ENCODE measurements at places on chromosomes 7 and 10.
A peak's percentile ranks its signal among the peaks of the same experiment; 100 is the strongest.

- no peak for DNase-seq
Observed at GRCh38 chr7:106538638-106539037, 122.3 kb downstream of the CCDC71L start.

DNA sequence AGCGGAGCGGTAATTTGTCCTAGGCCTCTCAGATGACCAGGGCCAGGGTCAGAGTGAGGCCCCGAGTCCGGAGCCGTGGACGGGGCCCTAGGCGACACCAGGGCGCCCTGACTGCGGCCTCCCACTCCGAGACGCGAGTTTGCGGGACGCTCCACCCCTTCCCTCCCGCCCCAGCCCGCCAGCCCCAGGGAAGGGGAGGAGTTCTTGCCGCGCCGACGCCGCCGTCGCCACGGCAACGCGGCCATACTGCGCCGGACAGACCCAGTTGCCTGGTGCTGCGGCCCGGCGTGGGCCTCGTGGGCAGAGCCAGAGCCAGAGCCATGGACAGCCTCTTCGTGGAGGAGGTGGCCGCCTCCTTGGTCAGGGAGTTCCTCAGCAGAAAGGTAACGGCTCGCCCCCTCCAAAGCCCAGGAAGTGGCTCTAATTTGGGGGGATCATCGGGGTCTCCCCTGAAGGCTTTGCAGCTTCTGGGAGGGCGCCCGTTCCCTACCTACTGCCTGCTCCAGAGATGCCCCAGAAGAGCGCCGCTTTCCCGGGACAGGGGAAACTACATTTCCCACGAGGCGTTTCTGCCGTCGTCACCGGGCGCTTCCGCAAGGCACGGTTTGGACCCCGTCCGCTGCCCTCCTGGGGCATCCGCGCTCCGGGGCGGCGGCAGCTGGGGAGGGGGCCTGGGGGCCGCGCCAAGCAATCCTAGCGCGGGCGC, at the start of gene MINDY4:
Gene MINDY4 (plus strand): TSS at position 244 of the 706 bp plus-strand sequence. CDS start 77 bp downstream, at position 321.
- peak; percentile 54 for DNase-seq

DNA sequence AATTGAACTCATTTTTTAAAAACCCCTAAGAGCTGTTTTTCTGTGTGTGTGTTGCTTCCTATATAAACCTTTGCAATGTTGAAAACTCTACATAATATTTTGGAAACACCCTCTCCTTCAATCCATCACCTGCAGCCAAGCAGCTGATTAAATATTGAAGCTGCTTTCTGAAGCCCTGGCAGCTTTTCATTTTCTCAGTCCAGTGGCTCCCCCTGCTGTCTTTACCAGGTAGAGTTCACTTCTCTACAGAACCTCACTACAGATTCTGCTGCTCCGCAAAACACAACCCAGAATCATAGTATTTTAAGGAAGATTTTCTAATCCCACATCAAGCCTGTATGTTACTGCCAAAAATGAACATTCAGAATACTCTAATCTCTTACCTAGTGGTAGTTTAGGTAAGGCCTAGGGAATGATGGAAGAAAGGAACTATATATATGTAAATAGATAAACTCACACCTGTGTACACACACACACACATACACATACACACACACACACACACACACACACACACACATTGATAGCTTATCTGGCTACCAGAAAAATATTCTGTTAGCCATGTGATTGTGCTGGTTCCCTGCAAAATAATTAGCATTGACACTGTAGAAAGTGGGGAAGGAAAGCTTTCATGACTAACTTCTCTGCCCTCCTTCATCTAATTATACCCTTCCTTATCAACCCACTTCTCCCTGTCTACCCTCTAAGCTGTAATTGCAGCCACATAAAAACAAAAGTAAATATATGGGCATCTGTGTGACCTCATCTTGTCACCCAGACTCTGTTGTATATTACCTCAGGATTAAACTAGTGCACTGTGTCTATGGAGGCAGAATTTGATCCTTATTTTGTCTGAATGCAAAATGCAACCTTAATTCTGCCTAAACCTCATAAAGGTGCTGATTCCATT, 229.5 kb upstream of the FZD1 start:
- DNase-seq, result peak; percentile 41

DNA sequence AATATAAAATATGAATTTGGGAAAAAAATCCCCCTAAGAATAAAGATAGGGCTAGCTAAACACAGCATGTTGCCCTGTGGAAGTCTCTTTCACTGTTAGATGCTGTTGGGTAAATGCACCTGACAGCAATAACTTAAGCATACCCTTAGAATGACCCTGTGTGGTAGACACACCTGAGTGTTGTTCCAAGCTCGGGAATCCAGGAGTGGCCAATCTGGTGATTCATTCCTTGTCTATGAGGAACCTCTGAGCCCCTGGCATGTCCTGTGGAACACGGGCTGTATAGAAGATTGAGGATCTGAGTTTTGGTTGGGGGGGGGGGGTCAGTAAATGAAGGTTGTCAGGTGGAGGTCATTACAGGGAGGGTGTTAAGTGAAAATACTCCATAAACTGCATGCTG, 730.0 kb upstream of the IGFBP3 start:
- DNase-seq, result no peak

GRCh38 chr10:1152386-1153250, 96.4 kb downstream of the WDR37 start:
- no peak for DNase-seq

GRCh38 chr7:76262683-76263402, 39.6 kb upstream of the HSPB1 start:
- peak; percentile 17 for DNase-seq

- DNase-seq, result no peak
Observed at GRCh38 chr10:98332623-98333269, 64.8 kb upstream of the LOXL4 start.

DNA sequence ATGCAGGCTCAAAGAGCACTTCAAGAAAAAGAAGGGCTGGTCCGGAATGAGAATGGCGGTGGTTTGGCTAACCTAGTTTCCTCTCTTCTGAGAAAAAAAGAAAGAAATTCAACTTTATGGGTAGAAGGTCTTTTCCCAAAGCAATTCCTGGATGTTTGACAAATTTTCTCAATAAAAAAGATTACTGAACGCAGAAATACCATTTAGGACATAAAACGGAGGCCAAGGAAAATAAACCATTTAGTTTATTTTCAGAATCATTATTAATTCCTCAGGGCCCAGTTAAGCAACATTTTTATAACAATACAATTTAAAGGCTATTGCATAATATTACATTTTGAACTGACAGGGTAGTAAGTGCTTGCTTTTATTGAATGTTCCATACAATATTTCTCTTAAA, 284.6 kb upstream of the ANKRD30A start:
- no peak for DNase-seq

- DNase-seq, result no peak
Observed at GRCh38 chr7:135757719-135758411, 9.3 kb upstream of the FAM180A start.

- DNase-seq, result no peak
Observed at GRCh38 chr7:26490640-26491624, 199.3 kb downstream of the SNX10 start.

DNA sequence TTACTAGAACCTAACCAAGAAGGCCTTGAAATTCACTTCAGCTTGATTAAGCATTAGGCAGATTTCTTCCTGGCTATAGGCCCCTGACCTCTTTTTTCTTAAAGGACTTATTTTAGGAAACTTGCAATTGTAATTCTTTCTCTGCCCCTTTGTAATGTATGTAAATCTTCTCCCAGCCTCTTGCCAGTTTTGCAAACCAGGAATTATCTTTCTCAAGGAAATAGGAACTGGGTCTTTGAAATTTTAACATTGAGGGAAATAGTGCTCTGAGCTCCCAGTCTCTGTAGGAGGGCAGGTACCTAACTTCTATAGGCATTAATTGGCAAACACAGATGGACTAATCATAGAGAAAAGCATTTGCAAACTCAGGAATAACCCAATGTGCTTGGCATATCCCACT, 342.7 kb downstream of the THSD7A start:
- DNase-seq, result no peak

DNA sequence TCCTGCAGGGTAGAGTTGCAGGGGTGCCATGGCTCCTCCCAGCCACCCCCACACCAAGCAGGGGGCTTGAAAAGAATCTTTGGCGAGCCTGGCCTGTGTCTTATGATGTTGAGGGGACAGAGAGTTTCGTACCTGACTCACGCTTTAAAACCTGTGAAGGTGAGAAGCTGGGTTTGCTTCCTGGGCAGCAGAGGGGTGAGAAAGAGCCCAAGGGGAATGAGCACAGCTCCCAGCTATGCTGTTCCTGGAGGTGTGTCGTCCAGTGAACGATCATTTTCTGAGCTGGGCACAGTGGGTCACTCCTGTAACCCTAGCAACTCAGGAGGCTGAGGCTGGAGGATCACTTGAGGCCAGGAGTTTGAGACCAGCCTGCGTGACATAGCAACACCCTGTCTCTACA, 13.5 kb upstream of the ADRB1 start:
- DNase-seq, result no peak

- DNase-seq, result no peak
Observed at GRCh38 chr7:29565224-29565630, 1.6 kb downstream of the PRR15 start.

- DNase-seq, result no peak
Observed at GRCh38 chr7:50281680-50282445, 22.7 kb upstream of the IKZF1 start.

GRCh38 chr10:62830679-62831078, 14.5 kb upstream of the EGR2 start:
- DNase-seq, result no peak

DNA sequence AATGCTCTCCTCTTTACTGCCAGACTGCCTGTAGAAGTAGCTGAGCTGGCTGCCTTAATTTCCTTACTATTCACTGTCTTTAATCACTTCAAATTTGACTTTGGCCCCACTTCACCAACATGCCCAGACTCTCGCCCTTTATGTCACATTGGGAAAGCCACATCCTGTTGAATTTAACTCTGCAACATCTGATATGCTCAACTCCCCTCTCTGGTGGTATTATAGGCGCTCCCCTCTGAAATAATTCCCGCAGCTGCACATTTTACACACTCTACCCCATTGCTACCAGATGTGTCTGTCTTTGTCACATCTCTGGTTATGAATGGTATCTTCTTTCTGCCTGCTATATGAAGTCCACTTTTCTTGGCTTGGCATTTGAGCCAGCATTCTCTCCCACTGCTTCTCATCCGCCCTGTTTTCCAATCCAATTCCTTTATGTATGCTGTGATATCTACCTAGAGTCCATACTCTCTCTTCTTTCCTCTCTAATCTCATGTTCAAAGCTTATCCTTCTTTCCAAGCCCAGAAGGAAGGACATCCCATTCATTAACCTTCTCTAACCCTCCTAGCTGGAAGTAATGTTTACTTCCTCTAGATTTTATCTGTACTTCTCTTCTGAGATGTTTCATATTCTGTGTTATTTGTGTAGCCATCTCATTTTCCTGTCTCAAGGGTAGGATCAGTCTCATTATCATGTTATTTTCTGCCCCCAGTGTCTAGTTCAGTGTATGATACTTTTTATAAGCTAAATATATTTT, 134.5 kb downstream of the ST7 start:
- no peak for DNase-seq

DNA sequence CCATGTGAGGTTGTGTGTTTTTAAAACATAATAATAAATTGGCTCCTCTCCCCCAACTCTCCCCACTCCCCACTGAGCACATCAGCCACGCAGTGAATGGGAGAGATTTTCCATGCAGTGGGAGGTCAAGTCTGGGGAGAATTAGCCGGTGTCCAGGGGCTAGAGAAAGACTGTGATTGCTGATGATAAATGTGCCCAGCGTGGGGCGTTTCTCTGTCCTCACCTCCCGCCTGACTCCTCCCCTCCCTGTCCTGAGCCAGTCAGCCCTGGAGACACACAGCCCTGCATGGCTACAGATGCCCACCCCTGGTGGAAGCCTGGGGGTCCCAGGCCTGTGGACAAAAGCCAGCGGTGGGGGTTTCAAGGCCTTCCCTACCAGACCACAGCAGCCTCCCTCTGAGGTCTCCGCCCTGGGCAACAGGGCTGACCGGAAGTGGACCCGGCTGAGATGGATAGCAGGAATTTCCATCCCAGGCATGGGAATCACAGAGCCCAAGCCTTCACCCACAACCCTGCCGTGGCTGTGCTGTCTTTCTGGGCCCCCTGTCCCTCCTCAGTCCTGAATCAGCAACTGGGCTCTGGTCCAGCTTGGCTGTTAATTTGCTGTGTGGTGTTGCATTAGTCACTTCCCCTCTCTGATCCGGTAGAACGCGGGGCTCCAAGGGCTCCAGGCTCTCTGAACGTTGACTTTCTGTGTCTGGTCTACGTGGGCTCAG, 46.8 kb upstream of the SLC29A3 start:
- peak; percentile 68 for DNase-seq

DNA sequence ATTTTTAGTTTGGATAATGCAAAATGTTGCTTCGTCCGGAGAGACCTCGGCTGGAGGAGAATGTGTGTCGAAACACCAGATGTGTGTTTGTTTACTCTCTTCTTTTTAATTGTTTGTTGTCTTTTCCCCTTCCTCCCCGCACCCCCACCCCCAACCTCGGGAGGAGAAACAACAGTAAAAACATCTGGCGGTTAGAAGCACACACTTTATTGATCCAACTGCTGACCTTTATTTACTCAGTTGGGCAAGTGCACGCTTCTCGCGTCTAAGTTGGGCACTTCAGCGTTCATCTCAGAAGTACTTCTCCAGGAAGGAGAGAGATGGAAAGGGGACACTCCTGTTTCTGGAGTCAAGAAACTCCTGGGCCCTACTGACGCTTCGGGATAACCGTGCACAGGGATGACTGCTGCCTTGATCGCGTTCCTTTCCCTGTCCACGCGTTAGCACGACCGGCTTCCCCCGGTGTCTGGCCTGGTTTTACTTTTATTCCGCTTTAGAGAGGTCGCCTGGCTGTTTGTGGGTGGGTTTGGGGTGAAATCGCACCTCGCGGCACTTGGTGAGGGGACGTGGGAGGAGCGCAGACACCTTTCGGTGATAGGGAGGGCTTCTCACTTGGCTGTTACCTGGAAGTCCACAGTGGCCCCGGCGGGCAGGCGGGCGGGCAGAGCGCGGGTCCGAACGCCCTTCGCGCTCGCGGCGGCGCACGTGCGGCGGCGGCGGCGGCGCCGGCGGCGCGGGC, 168.3 kb upstream of the PPP1R3A start:
- no peak for DNase-seq

GRCh38 chr7:129103561-129104324, 40.8 kb upstream of the TSPAN33 start:
- DNase-seq, result no peak

- no peak for DNase-seq
Observed at GRCh38 chr7:150845421-150845861, 6.9 kb upstream of the AOC1 start.

- no peak for DNase-seq
Observed at GRCh38 chr10:9853405-9854355, 1164.0 kb upstream of the CELF2 start.

DNA sequence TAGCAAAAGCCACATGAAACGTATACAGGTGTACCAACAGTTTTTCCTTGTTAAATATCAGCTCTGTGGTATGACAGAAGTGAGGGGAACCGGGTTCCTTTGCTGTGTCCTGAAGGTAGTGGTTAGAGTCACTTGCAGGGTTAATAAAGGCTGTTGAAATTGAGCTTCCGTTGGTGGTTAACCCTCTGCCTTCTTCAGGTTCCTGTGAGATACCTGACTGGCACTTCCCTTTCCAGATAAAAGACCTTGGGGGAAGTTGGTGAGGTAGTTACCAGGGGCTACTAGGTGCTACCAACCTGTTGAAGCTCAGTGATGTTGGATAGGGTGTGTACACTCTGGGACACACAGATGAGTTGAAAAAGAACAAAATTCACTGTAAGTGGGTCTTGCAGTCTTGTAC, 384.1 kb downstream of the GATA3 start:
- no peak for DNase-seq

- DNase-seq, result no peak
Observed at GRCh38 chr7:70568674-70569334, 563.1 kb upstream of the GALNT17 start.

- DNase-seq, result no peak
Observed at GRCh38 chr7:124009321-124009720, 23.5 kb downstream of the TMEM229A start.

Data from GM04504 (cell line).